NCI-H460 (cell line): ENCODE measurements at places on chromosomes 11 and 22.
A peak's percentile ranks its signal among the peaks of the same experiment; 100 is the strongest.

DNA sequence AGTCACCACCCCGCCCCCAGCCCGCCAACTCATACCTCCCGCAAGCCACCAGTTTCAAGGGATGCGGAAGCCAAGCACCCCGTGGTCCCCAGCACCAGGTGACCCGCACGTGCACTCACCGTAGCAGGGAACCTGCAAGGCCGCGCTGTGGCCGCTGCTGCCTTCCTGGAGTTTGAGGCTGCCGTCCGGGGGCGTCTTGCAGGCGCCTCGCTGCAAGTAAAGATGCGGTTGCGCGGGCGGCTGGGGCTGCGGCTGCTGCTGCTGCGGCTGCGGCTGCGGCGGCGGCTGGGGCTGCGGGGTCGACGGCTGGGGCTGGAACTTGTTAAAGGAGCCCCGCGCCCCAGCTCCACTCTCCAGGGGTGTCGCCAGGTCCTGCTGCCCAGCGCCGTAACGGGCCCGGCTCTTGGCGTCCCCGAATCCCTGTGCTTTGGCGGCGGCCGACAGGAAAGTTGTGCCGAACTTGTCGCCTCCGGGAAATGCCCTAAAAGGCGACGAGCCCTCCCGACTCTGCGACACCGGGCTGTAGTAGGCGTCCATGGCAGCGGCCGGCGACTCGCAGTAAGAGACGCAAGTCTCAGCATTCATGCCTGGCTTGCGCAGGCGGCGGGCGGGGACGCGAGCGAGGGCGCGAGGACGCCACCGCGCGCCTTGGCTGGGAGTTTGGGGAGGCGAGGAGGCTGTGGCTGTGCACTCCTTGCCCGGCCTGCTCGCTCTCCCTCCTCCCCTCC is at the start of gene ALX4:
Gene ALX4 (minus strand): TSS at position 662 of the 728 bp plus-strand sequence. CDS start 77 bp downstream, at position 585.
- DNase-seq: peak; percentile 26

DNA sequence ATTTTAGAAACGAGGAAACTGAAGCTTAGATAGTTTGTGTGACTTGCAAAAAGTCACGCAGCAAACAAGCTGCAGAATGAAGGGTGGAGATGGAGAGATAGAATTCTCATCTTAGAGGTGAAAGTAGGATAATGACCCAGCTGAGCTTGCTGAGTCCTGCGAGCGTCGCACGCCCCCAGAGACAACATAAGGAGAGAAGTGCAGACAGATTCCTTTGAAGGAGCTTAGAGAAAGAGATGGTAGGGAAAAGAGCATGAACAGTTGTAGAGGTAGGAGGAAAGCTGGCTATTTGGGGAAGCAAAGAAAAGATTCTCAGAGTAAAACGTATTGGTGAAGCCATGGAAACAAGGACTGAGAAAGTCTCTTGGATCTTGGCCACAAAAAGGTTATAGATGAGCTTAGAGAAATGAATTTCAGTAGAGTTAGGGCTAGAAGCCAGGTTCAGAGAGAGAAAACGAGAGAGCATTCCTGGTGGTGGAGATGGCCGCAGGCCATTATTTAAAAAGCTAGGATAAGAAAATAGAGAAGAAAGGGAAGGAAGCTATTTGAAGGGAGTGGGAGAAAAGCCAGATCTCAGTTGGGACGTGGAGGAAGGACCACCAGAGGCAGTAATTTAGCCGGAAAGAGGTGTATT is 44.8 kb downstream of the FAM83F start:
- no peak for DNase-seq

DNA sequence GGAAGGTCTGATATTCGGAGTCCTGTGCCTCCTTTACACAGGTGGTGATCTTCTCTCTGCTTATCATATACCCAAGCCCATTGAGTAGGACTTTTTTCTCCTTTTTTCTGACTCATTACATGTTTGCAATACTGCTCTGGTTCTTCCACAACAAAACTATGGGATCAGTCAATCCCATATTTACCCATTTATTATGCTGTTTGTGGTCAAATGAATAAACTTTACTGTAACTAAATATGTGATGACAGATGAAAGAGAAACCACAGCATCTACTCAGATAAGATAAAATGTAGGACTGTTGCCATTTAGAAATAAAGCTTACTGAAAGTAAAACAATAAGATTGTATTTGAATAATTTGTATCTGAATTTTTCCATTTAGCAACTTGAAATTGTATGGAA is 958.7 kb upstream of the FAT3 start:
- no peak for DNase-seq

DNA sequence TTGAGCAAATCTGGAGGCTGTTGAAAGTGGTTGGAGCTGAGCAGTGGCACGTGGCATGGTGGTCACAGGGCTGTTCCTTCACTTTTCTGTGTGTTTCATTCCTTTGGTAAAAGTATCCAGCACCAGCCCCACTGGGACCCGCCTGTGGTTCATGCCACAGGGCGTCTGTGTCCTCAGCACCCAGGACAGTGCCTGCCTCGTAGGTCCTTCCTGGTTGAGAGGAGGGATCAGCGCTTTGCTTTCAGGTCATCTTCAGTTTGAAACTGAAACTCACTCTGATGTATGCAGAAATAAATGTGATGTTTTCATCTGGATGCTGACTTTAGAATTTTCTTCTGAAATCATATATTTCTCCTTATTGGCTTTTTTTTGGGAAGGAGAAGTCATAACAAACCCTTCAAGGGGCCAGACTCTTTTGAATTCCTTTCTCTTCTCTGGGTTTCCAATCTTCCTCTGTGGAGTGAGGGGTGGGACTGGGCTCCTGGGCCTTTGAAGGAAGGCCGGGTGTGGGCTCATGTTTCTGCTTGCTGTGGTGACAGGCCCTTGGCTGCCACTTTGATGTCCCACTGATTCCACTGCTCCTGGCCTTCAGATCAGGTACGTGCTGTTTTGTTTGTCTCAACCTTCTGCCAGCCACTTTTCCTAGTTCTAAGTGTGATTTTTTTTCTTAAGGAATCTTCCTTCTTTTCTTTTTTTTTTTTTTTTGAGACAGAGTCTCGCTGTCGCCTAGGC is 26.2 kb downstream of the TBC1D22A start:
- no peak for DNase-seq

GRCh38 chr11:3916962-3917361 is 61.5 kb downstream of the STIM1 start:
- DNase-seq: no peak
